CD4-positive, alpha-beta T cell treated with Interferon alpha-2 for 1 hour (primary cell): ENCODE measurements at places on chromosomes 16 and 17.

DNA sequence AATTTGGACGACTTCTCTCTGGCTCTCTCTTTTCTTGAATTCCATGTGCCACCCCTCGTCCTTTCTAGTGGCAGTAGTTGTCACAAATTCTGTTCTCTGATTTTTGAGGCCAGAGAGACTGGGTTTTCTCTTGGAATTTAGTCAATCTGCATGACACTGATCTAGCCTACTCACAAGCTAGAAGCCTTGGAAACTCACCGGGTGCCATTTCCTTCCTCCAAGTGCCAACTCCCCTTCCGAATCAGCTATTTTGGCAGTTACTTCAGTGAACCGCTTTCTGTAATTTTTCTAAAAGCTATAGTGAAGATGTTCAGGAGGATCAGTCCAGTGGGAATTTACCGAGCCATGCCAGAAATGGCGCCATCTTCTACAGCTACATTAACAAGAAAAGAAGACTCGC, 228.9 kb downstream of the PMP22 start:
- DNase-seq, result no peak

DNA sequence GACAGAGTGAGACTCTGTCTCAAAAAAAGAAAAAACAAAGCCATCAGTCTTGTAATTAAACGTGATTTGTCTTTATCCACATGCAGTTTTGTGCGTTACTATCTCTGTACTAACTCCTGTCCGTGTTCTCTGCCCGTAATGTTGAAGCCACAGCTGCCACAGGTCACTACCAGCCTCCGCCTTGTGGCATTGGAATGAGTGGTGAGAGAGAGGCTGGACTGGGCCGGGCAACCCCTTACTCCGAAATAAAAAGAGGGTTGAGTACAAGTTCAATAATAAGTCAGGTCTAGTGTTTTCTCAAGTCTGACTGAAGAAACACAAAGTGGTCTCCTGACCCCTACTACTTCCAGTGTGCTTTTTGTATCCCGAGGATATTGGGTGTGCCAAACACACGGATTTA, 5.4 kb downstream of the DNAJA3 start:
- DNase-seq, result no peak

DNA sequence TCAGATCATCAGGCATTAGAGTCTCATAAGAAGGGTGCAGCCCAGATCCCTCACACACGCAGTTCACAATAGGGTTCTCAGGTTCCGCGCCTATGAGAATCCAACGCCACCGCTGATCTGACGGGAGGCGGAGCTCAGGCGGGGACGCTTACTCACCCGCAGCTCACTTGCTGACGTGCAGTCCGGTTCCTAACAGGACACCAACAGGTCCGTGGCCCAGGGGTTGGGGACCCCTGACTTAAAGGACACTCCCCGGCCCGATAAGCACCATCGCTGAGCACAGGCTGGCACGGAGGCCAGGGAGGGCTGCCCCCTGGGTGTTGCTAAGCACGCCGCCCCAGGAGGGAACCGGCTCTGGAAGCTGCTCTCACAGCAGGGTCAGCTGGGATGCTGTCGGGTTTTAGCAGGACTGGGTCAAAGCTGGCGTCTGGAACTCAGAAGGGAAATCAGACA, 30.1 kb upstream of the BAHCC1 start:
- DNase-seq, result no peak

GRCh38 chr16:21950782-21951521, 2.2 kb upstream of the UQCRC2 start:
- peak; percentile 11 for DNase-seq

DNA sequence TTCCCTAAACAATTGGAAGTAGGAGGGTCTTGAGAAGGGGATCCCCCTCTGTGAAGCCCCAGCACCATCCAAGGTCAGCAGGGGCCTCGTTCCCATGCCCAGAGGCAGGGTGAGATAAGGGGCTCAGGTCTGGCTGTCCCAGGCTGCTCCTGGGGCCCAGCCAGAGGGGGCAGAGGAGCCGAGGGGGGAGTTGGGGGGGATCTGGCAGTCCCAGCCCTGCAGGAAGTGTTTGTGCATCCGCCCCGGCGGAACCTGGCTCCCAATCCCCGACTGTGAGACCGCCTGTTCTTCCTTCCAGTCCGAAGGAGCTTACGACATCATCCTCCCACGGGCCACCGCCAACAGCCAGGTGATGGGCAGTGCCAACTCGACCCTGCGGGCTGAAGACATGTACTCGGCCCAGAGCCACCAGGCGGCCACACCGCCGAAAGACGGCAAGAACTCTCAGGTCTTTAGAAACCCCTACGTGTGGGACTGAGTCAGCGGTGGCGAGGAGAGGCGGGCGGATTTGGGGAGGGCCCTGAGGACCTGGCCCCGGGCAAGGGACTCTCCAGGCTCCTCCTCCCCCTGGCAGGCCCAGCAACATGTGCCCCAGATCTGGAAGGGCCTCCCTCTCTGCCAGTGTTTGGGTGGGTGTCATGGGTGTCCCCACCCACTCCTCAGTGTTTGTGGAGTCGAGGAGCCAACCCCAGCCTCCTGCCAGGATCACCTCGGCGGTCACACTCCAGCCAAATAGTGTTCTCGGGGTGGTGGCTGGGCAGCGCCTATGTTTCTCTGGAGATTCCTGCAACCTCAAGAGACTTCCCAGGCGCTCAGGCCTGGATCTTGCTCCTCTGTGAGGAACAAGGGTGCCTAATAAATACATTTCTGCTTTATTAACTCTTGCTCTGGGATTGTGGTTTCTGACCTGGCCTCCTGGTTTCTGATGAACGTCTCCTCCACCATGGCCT, 14.9 kb downstream of the GPRC5C start:
- DNase-seq, result no peak

DNA sequence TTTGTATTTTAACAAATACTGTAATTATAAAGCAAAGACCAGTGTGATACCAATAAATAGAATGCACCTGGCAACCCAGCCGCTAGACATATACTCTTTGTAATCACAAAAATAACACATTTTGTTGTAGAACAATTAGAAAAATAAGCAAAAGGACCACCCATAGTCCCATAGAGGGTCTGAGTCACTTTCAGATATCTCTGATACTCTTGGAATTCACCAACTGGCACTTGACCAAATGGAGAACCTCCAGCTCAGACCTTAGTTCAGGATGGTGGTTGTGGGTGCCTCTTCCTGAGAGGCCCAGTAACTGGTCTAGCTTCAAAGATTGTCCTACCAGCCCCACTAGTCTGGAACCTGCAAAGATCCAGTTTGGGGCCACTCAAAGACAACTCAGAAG, 789 bp upstream of the TERF2 start:
- DNase-seq, result no peak

DNA sequence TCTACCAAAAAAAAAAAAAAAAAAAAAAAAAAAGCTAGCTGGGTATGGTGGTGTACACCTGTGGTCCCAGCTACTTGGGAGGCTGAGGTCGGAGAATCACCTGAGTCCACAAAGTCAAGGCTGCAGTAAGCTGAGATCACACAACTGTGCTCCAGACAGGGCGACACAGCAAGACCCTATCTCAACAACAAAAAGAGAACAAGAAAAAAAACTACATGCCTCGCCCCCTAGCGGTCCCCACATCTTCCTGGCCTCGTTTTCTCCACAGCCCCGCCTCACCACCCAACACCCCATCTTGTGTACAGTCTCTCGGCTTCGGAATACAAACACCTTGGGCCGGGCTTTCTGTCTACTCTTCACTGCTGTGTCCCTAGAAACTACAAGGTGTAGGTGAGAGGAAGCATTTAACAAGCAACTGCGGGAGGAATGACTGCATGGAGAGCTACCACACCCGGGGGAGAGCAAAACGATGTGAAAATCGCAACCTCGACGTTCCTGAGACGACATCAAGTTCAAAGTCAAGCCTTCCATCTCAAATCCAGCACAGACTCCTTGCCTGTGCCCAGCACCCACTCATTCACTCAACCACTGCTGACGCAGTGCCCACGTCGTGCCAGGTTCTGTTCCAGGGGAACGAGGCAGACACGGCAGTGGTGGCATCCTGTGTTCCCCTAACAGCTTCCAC, 9.0 kb downstream of the NTAN1 start:
- no peak for DNase-seq

DNA sequence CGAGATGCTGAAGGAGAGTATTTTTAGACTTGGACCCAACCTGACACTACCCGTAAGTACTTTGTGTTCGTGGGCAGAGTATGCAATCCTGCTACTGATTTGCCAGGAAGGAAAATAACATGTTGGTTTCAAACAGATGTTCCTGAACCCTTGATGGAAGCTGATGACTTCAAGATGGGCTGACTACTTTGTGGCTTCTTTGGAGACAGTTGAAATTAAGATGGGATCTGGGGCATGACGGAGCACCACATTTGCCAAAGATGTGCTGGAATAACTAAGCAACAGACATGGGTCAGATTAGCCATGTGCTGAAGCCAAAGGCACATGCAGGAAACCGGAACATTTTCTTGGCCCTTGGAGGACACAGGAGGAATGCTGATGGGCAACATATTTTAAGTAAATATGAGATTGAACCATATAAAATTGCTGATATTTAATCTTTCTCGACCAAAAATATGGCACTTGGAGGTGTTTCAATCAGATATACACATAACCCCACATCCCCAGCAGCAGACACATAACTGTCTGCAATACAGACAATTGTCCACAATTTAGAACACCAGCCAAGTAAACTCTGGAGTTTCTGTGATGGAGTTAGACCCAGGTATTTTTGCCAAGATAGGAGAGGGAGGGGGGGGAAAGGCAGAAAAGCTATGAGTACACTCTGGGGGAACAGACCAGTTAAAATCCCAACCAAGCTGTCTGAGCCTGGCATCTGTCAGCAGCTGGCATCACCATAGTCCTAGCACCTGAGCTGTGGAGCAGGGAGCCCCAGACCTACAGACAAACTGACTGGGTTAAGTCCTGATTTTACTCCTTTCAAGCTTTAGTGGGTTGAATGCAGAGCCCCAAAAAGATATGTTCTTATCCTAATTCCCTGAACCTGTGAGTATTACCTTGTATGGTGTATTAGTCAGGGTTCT, 329.4 kb upstream of the CDH5 start:
- no peak for DNase-seq

GRCh38 chr17:11264183-11264871, 23.3 kb downstream of the SHISA6 start:
- DNase-seq, result no peak

- DNase-seq, result no peak
These were observed 354.6 kb upstream of the CDH11 start for GRCh38 chr16:65476448-65476955.

DNA sequence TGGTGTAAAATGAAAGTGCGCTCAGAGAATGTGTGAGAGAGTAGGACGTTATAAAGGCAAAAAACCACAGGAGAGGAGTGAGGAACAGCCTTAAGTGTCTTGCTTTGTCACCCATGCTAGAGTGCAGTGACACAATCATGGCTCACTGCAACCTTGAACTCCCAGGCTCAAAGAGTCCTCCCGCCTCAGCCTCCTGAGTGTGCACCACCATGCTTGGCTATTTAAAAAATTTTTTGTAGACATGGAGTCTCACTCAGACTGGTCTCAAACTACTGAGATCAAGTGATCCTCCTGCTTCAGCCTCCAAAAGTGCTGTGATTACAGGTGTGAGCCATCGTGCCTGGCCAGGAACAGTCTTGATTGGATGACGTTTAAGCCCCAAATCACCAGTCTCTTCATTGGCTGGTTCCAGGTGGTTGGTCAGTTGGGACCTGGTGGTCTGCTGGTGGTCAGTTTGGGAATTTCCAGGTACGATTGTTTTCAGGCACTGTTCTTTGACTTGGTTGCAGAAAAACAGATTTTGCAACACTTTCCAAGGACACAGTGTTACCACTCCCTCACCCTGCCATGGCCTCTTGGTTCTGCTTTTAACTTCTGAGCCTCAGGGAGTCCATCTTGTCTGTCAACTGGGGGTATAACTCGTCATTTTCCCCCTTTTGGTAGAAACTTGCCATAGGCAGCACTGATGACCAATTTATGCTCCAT, 21.2 kb downstream of the DHODH start:
- DNase-seq, result no peak

DNA sequence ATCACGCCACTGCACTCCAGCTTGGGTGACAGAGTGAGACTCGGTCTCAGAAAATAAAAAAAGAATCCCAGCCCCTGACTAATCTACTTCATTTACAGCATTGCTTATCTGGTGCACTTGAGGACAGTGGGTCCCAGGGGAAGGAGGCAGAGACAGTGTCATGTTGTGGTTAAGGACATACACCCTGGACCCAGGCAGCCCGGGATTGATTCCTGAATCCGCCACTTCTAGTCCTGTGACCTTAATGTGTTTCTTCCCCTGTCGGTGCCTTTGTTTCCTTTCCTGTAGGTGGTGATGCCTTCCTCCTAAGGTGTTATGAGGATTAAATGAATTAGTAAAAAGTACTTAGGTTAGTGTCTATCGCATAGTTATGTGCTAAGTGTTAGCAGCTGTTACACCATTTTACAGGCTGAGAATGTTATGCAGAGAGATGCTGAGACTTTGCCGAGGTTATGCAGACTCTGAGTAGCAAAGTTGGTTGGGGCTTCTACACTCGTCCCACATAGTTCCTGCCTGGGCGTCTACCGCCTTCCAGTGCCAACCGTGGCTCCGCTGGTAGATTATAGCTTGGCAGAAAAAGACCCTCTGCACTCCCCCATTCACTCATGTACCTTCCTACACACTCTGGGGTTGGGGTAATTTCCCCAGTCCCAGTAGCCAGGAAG, 74.8 kb downstream of the RAB11FIP4 start:
- no peak for DNase-seq

DNA sequence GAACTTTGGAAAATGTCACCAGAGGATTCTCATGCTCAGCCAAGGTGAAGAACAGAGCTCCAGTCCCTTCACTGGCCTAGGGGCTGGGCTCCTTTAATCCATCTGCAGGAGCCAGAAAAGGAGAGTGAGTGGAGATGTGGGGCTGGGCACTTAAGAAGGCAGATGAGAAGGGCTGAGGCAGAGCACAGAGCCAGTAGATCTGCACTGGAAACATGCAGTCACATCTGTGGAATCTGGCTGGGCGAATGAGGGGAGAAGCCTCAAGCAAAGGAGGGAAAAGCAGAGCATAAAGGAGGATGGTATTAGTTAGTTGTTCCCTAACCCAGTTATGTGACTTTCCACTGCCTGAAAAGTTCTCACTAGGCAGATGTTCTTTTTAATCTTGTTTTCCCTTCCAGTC, 50.4 kb upstream of the BCAR1 start:
- DNase-seq, result no peak

- peak; percentile 14 for DNase-seq
These were observed 12.2 kb downstream of the CLEC3A start for GRCh38 chr16:78034530-78034929.

DNA sequence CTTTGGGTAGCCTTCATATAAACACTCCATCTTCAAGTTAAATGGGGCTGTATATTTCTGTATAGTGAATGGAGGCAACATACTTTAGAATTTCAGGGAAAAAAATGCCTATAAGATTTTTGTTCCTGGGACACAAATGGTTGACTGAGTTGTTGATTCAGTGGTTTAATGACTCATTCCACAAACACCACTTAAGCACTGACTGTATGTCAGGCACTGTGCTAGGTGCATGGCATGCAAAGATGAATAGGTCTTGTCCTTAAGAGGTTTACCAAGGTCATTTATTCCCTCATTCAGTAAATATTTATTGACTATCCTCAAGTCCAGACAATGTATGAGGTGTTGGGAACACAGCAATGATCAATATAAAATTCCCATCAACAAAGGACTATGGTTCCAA, 417.1 kb downstream of the CA10 start:
- DNase-seq, result no peak

- no peak for DNase-seq
These were observed 25.3 kb downstream of the SLC47A1 start for GRCh38 chr17:19558946-19559345.
